ENCODE measurements at places on chromosomes 3 and 15.

DNA sequence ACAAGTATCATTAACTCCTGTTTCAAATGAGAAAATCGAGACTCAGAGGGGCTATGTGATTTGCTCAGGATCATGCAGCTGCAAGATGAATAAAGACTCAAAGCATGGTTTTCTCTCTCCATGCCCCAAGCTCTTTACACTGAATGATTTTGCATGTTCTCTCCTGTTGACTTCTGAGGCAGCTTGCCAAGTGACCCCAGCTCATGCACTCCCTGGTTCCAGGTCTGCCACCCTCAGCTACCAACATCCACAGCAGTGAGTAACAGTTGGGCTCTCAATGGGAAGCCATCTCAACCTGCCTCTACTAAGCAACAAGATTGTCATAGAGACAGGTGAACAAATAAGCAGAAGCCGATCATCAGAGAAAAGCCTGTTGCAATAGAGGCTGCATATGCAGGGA is 116.9 kb upstream of the GADL1 start:
- no peak for DNase-seq

DNA sequence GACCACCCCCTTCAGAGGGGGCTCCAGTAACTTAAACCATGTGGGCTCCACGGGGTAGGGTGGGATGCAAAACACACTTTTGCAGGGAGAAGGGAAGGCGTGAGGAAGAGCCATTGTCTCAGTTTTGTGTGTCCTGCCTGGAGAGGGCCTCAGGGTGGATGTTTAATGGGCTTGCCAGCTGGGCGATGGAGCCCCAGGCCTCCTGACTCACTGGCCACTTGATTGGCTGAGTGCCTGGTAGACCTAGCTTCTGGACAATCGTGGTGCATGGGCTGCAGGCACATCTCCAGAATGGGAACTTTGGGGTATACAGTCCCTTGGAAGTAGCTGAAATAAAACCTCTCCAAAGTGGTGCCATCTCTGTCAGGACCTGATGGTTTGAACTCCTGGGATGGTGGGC is 118.3 kb upstream of the MRPS22 start:
- no peak for DNase-seq

- DNase-seq, result no peak
Observed at GRCh38 chr3:32379831-32380500, 11.7 kb upstream of the CMTM7 start.

GRCh38 chr3:151315136-151315535 is 1.5 kb downstream of the GPR87 start:
- DNase-seq, result no peak

- DNase-seq, result no peak
Observed at GRCh38 chr3:13308380-13308801, 111.7 kb downstream of the NUP210 start.

- DNase-seq, result no peak
Observed at GRCh38 chr3:74858086-74858485, 243.6 kb upstream of the CNTN3 start.

DNA sequence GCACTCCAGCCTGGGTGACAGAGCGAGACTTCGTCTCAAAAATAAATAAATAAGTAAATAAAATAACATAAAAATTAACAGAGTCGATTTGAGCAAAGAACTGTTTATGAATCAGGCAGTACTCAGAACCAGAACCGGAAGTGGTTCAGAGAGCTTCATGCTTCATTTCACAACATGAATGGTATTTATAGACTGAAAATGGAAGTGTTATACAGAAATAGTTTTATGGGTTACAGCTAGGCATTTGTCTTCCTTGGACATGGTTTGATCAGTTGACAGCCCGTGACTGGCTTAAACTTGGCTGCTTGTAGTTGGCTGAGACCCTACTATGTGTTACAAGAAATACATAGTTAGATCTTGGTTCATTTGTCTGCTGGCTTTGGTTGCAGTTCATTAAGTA is 216.0 kb upstream of the MCTP2 start:
- no peak for DNase-seq

DNA sequence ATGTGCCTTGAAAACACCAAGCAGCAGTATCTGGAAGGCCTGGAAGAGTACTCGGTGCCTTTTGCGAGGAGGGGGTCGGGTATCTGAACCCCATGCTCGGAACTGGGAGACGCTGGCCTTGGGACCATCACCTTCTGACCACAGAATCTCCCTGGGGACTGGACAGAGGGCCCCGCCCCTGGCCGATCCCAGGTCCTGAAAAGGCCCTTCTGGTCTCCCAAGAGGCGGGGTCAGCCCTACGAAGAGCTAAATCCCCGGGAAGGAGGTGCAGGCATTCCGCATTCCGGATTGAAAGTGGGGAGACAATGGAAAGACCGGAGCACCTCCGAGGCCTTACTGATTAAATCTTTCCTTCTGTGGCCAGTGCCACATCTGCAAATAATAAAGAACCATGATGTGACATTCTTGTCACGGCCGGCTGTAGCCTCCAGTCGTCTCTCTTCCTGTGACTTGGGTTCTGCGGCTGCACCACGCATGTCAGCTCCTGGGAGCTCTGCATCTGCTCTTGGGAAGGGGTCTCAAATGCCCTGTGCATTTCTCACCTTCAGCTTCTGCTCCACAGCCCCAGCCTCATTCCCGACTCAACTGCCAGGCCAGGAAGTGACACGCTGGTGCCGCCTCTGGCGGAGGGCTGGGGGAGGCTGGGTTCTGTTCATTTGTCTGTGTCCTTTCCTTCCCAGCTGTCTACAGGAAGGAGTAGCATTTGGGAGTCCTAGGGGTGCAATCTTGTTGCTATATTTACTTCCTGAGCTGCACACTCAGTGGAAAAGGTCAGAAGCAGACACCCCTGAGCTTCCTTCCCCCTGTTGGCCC is 173.5 kb downstream of the KLF13 start:
- DNase-seq, result no peak

DNA sequence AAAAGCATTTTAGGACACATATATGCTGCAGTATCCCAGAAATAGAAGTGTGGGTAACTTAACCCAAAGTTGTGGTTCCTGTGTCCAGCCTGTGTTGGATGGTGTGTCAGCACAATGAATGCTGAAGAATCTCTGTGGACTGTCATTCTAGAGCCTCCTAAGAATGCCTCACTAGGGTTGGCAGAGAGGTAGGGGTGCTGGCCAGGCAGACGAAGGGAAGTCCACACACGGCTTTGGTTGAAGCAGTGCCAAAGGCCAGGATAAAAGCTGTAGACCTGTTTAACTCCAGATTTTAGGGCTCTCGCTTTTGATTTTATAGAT is 43.7 kb upstream of the TIPARP start:
- no peak for DNase-seq

DNA sequence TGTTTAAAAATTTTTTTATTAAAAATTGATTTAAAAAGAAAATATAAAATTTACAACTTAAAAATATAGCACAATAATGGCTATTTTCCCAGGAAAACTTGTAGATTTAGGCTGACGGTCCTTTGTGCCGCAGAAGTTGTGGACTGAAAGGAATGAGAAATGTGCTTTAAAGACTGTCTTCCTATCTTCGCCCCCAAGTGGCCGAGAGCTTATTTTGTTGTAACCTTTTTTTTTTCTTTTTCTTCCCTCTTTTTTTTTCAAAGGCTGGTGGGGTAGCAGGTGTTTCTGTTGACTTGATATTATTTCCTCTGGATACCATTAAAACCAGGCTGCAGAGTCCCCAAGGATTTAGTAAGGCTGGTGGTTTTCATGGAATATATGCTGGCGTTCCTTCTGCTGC is 15.5 kb downstream of the SLC25A26 start:
- DNase-seq, result no peak

GRCh38 chr3:94280958-94281357 is 218.1 kb downstream of the NSUN3 start:
- DNase-seq, result no peak

GRCh38 chr15:32871883-32872282 is 154.1 kb downstream of the GREM1 start:
- no peak for DNase-seq

- no peak for DNase-seq
Observed at GRCh38 chr3:151625086-151625485, 108.6 kb upstream of the AADACL2 start.

DNA sequence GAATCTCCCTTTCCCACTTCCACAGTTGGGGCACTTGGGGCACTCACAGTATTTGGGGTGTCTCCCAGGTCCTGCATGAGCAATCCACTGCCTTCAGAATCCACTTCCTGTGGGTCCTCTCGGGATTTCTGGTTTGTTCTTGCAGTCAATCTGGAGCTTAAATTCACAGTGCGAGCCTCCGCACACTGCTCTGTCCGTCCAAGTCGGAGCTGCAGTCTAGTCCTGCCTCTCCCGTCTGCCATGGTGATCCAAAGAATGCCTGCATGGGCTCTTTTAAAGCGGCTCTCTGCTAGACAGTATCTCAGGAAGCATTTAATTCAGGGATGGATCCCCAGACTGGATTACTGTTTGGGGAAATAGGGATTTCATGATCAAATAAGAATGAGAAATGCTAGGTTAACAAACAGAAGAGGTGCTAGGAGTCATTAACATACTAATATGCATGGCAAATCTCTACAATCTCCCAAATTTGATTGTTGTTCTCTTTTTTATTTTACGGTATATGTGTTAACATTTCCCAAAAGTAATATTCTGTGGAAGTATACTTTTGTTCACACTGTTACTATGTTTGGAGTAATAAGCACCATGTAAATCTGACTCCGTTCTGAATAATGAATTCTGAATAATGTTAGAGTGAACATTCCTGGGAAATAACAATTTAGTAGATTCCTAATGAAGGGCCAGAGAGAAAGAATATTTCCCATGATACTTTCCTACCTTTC is 142.5 kb downstream of the HCN4 start:
- no peak for DNase-seq

DNA sequence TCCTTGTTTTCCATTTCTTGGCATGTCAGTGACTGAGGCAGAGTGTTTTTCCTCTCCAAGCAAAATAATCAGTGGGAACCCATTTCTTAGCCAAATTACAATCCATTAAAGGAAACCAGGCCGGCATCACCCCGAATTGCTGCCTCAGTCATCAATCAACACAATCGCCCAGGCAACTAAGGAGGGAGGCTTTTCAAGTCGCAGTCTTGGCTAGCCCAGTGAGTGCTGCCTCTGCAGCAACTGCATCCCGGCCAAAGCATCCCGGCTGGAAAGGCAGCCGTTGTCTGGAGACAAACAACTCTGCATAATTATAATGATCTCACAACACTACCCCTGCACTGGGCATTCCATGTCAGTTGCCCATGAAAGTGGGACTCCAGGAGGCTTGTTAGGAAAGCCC is 213.5 kb upstream of the PRICKLE2 start:
- DNase-seq, result no peak

- no peak for DNase-seq
Observed at GRCh38 chr15:66649235-66649984, 52.6 kb upstream of the SMAD6 start.

DNA sequence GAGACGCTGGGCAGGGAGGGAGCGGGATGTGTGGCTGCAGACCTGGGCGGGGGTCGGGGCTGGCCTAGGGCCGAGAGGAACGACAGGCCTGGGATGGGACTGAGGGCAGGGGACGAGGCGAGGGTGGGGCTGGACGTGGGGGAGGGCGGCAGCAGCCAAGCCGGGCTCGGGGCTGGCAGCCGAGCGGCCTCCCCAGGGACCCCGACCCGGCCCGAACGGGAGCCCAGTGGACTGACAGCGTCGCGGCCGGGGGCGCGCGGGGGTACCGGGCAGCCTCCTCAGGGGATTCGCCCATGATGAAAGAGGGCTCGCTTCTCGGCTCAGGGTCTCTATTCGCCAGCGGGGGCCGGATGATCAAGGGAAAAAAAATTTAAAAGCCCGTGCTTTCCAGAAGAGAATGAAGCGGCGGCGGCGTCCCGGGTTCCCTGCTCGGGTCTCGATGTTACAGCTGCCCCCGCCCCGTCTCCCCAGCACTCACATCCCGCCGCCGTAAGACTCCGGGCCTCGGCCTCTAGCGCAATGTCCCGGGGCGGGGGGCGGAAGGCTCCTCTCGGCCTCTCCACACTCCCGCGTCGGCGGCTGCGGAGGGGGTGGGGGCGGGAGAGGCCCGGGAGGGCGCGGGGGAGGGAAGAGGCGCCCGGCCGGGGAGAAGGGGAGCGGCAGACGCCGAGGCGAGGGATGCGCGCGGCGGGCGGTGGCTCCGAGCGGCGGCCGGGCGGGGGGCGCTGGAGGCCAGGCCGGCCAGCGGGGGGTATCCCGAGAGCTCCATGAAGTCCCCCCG is 4.3 kb downstream of the PTH1R start:
- no peak for DNase-seq

DNA sequence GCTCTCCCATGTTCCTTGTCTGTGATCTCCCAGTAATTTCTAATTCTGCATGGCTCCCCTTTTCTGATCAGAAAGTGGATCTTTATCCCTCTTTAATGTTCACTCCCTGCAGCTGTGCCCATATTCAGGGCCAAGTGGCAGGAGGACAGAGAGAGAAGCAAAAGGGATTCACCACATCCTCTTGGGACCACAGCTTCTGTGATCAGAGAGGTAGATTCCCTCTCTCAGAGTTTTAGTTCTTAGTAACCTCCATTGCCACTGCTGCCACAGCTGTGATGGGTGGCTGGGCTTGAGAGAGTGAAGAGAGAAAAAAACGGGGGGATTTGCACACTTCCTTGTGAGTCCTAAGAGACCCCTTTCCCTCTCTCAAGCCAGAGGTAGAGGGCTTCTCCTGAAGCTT is 49.2 kb downstream of the GLCE start:
- DNase-seq, result no peak

DNA sequence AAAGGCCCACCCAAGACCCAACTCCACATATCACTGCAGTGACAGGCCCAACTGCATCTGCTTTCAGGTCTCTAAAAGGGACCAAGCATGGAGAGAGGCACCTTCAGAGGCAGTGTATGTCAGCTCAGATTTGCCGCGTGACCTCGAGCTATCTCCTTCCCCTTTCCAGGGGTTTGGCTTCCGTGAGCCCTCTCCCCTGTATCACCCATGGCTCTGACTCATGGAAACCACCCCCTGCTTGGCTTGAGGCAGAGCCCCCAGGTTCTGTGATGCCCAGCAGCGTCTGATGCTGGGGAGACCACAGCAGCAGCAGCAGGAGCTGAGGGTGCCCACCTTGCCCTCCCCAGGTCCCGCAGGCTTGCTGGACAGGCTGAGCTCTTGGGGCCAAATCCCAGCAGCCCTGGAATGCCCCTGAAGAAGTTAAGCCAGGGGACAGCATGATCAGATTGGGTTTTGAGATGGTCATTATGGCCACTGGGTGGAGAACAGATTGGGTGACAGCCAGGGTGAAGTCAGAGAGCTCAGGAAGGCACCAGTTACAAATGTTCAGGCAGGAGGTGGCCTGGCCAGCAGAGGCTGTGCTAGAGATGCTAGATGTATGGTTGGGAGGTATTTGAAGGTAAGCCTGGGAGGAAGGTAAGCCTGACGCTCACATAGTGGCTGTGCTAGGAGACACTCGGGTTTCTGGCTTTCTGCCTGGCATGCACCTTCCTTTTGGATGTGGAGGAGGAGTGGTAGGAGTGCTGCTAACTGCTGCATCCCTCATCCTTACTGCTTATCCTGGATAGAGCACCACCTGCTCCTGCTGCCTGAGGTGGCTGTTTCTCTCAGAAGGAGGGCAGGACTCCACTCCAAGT is 42.9 kb downstream of the FGD5 start:
- no peak for DNase-seq

GRCh38 chr3:165194511-165195240 is 1.5 kb downstream of the SLITRK3 start:
- DNase-seq, result no peak

All from NCI-H1048 (cell line).